Activated T-cell treated with anti-CD3 and anti-CD28 coated beads for 48 hours (primary cell): ENCODE measurements at places on chromosomes 11 and 22.

GRCh38 chr11:27266125-27266524, 96.9 kb downstream of the CCDC34 start:
- no peak for DNase-seq

DNA sequence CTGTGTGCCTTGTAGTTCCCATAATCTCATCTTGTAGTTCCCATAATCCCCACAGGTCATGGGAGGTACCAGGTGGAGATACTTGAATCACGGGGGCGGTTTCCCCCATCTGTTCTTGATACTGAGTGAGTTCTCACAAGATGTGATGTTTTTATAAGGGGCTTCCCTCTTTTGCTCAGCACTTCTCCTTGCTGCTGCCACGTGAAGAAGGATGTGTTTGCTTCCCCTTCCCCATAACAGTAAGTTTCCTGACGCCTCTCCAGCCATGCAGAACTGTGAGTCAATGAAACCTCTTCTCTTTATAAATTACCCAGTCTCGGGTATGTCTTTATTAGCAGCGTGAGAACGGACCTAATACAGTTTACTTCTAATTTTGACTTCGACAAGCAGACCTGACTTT, 14.0 kb upstream of the SMIM38 start:
- no peak for DNase-seq

GRCh38 chr11:68396516-68396915, 64.0 kb upstream of the PPP6R3 start:
- no peak for DNase-seq

DNA sequence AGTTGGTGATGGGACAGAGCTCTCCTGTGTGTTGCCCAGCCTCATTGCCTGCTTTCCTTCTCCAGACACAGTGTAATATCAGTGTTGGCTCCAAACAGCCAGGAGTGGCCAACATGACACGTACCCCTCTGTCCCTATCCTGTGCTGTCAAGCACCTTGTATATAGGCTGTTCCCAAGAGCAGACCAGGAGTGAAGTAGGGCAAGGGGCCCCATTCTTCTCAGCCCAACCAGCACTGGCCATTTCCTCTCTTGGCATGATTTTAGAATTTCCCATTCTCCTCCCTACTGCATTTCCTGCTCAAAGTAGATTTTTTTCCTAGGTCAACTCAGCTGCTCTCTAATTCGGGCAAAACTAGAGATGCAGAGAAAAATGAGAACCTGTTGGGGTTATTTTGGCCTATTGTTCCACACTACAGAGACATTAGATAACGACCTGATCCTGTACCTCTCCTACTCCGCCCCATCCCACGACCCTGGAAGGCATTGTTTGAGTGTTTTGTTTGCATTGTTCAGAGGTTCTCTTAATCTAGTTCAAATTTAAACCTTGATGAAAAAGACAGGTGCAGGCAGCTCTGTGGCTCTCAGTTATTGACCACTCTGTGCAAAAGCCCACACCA, 95.6 kb downstream of the RASSF10 start:
- no peak for DNase-seq

GRCh38 chr11:133726542-133726941, 118.8 kb downstream of the SPATA19 start:
- no peak for DNase-seq

DNA sequence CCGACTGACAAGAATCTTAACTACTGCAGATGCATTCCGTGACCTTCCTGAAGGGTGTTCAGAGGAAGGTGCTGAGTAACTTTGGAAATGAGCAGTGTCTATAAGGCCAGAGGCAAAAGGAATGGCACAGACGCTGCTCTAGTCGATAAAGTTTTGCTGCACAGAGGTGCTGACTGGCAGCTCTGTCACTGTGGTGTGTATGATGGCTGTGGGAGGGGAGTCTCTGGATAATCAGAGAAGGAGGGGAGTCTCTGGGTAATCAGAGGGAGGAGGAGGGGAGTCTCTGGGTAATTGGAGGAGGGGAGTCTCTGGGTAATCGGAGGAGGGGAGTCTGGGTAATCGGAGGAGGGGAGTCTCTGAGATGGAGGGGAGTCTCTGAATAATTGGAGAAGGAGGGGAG, 18.4 kb downstream of the PTDSS2 start:
- no peak for DNase-seq

- no peak for DNase-seq
These were observed 1.4 kb downstream of the DTX4 start for GRCh38 chr11:59173080-59173963.

GRCh38 chr11:27124514-27125264, 84.1 kb downstream of the BBOX1 start:
- DNase-seq: no peak

DNA sequence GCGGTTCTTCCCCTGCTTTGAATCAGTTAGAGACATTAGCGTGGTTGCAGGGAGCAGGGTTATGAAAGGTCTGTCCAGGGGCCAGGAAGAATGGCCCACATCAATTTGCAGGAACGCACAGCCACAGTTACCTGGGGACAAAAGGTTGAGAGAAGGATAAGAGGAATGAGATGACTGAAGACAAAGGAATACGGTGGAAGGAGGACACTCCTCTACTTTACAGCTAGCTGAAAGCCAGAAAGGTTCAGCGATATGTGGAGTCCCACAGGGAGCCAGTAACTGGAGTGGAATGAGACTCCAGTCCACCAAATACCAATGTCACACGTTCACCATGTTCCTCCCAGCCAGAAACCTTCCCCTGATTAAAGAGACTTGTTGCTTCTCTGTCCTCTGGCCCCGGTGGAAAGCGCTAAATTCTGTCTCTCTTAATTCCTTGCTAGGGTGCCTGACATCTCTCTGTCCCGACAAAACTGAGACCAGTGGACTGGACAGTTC, 10.7 kb downstream of the XNDC1N start:
- DNase-seq: no peak

DNA sequence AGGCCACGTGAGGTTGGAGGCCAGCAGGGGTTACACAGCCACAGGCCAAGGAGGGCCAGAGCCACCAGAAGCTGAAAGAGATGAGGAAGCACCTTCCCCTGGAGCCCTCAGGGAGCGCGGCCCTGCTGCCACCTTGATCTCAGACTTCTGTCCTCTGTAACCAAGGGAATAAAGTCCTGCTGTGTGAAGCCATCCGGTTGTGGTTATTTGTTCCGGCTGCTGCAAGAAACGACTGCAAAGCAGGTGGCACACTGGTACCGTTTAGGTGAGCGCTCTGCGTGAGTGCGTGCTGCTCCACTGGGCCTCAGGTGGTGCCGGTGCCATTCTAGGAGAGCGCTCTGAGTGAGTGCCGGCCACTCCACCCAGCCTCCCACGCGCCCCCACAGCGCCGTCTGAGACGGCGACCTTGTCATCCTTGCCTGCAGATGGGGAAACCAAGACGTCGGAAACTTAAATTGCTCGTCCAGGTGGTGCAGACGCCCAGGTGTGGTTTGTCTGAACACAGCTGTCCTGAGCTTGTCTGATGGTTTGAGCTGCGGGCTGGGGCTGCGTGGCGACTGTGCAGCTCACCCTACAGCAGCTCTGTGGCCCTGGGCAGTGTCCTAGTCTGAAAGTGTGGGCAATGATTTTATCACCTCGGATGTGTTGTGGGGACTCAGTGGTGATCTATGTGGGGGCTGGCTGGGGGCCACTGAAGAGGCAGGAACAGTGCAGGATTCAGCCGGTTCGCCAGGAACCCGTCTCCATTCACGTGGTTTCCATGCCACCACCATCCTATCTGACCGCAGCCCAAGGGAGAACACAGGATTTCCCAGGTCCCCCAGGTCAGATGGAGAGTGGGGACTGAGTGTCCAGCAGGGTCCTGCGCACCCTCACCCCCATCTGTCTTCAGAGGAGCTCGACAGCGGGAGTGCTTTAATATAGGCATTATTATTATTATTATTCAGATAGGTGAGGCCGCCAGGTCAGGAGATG, 4.6 kb upstream of the MRGPRG start:
- DNase-seq: no peak

- no peak for DNase-seq
These were observed 6.8 kb downstream of the HPS4 start for GRCh38 chr22:26476705-26477340.

- no peak for DNase-seq
These were observed 242.4 kb downstream of the FAM76B start for GRCh38 chr11:95547186-95547585.

- DNase-seq: no peak
These were observed at the start of gene DLG2 for GRCh38 chr11:85627332-85627997. DLG2 (minus strand) TSS chr11:85627344.

GRCh38 chr11:118703563-118704106, 24.2 kb upstream of the TREH start:
- no peak for DNase-seq

DNA sequence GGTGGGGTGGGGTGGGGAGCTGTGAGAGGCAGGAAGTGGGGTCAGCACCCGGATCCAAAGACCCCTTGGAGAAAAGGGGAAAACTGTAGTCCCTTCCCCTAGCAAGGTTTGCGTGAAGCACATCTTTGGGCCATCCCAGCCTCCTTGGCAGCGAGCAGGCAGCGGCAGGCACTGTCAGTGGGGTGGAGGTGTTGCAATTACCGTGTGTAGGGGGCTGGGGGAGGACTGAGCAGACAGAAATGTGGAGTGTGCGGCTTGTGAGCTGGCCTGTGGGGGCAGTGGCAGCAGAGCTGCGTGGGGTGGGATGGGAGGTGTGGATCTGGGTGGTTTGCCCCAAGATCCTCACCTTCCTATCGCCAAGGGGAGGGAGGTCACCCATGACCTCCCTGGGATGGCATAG, 16.4 kb downstream of the DAGLA start:
- DNase-seq: no peak

DNA sequence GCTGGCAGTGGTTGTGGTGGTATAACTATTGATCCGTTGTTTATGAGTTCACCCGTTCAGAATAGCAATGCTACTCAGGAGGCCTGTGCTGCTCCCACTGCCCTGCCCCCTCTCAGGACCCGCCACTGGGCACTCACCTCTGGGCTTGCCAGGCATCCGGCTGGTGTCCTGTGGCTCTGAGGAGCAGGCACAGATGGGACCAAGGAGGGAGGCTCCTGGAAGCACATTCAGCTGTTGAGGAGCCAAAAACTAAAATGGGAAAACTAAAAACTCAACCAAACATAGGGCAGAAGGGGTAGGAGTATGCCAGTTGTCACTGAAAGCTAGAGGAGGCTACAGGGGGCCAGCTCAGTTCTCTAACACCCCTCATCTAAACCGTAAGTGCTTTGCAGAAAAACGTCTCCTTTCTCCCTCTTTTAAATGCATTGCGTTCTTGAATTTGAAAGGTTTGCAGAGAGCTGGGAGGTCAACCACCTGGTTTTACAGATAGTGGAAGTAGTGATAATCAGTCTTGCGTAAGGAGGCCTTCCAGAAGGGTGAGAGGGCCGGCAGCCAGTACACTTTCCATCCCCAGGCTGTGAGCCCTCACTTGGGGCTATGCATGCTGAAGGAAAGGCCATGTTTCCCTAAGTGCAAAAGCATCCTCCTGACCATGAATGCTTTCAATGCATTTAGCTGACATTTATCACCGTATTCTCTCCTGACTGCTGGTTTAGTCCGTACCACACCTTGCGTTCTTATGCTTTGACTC, 547.4 kb downstream of the NTM start:
- DNase-seq: no peak

DNA sequence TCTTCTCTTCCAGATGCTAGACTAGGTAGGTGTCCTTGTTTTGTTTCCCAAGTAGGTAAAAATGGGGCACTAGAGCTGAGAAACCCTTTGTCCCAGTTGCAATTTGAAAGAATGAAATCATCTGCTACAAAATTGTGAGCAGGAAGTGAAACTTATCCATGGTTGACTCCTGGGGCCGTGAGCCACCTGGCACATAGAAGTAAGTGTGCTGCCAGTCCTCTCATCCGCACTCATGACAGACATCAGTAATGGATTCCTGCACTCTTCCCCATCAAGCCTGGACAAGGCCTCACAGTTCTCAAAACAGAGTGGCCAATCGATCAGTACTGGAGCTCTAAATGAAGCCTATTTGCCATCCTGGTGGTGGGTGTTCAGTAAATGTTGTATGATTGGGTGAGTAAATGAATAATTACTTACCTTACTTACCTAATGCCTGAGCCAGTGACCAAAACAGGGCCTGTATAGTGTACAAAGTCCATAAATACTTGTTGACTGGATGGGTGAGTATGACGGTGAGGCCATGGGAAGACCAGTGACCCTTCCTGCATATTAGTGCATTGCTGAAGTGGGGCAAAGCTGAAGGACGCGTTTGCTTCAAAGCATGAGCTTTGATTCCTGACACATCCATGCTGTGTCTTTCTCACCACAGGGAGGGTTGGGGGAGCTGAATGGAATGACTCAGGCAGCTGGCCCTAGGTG, 68.9 kb upstream of the HEPHL1 start:
- DNase-seq: no peak

GRCh38 chr11:63920126-63920938, 3.4 kb upstream of the RCOR2 start:
- DNase-seq: no peak

DNA sequence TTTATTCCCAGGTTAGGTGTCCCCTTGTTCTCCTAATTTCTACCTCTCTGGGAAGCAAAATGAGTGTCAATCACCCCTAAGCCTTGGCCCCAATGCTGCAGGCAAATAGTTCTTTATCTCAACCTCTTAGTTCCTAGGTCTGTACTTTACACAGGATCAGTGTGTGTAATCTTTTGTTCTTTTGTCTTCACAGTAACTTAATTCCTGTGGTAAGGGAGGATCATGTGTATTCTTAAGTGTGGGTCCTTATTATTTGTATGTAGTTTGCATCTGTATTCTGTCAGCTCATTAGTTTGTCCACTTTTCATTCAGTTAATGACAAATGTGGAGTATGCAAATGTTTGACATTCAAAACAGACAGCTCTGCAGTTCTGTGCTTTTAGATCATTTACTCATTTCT, 166.7 kb downstream of the FAT3 start:
- DNase-seq: no peak

DNA sequence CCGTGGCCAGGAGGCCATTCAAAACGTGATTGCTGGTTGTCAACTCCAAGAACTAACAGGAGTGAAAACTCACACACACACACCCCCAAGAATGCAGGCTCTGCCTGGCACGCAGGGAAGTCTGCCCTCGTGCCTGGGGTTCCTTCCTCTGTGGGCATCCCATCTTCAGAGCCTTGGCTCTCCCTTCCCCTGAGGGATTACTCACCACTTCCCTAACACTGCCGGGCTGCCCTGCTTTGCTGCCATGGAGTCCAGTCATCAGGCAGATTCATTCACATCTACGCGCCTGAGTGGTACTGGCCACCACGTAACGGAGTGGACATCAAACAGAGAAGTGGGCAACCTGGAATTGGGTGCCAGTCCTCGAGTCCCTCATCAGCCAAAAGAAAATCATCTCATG, 120.7 kb upstream of the TMEM45B start:
- no peak for DNase-seq

DNA sequence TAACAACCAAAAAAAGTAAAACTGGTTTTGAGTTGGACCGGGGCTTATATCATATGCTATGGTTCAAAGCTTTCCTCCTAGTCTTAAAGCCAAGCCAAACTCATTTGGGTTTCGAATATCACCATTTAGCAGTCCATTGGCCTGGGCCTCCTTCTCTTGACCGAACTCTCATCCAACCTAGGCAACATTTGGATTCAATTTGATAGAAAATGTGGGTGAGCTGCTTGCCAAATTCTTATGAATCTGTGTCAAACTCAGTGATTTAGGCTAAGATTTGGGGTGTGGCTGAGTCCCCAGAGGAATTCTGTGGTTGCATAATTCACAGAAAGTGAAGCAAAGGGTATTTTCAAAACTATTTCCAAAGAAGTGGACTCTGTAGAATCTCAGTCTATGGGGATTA, 83.7 kb downstream of the BLID start:
- DNase-seq: no peak
